Mucosa of gallbladder (tissue), 1 donor: ENCODE measurements at places on chromosomes 12 and 14. TPM values are rescaled to one million over a fixed set of nuclear protein-coding genes. Genes with fewer than 3 reads are reported as not detected.

CCDC175 gene
- 0.58 TPM for total RNA-seq

PRPH gene
- 6.3 TPM for total RNA-seq

DNA sequence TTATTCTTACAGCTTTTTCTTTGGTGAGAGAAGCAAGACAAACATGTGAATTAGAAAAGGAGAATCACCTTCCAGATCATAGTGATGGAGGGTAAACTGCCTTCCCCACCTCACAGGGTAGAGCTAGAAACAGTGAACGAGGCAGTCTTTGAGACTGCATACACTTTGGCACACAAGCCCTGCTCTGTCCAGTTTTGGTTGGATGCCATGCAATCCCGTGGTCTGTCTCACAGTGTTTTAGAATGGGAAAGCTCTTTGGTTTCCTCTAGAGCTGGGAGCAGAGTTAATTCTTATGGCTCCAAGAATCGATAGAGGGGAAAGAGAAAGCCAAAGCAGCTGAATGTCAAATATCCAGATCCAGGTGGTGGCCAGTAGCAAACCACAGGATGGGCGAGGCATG, 21.9 kb downstream of the TDP1 start:
- DNase-seq: no peak

GRCh38 chr14:38989922-38990546, 113.0 kb downstream of the SEC23A start:
- DNase-seq: no peak

DNA sequence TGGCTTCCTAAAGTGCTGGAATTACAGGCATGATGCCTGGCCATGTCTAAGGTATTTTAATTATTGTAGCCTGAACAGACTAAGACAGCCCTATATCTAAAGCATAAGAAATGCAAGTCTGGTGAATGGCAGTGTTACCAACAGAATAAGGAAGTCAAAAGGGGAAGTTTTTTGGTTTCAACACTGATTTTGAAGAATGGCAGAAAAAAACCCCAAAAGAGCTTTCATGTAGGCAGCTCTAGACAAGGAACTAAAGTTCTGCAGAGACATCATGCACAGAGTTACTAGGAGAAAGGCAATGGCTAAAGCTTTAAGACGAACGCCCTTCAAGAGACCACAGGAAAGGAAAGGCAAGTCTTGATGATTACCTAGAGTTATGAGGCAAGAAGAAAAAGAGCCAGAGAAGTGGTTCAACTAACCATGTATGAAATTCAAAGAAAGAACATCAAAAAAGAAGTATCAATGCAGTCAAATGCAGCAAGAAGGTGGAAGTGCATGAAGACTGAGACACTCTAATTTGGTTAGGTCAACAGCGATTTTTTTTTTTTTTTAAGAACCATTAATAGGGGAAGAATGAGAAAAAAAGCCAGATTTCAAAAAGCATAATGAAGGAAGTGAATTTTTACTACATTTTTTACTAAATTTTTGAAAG, 50.8 kb downstream of the RPS6KA5 start:
- DNase-seq: no peak
